Mesenteric fat pad (tissue), 1 donor: ENCODE measurements at places on chromosomes 5 and 9. TPM values are rescaled to one million over a fixed set of nuclear protein-coding genes. Genes with fewer than 3 reads are reported as not detected.

ADAMTS2 gene
- total RNA-seq = 79.4 TPM

CD274 gene
- 1.0 TPM for total RNA-seq

NPR3 gene
- 43.3 TPM for total RNA-seq

ZNF169 gene
- 4.6 TPM for total RNA-seq

CDH6 gene
- total RNA-seq = 1.3 TPM

WASHC1 gene
- 12.4 TPM for total RNA-seq

ARID3C gene
- total RNA-seq = not detected

ENC1 gene
- 11.9 TPM for total RNA-seq

TAF11L14 gene
- total RNA-seq = not detected

SET gene
- total RNA-seq = 197 TPM

DNA sequence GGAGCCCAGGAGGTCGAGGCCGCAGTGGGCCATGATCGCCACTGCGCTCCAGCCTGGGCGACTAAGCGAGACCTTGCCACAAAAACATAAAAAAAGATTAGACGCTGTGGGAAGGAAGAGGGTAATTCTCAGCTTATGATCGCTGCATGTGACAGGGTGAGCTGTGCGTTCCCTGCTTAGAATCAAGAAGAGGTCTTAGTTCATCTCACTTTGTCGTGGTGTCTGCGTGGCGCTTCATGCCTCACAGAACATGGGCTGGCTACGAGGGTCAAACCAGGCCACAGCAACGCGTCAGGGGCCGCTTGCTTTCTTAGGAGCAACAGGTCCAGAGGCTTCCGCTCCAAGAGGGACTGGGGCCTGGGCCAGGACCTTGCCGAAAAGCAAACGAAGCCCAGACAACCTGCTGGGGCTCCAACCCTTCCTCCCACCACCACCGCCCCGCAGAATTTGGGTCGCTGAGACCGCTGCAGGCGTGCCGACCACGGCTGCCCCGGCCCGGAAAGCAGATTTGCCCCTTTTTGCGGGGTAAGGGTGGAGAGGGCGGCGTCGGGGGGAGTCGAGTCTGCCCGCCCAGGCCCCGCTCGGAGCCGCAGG is 10.0 kb upstream of the GRIN1 start:
- no peak for DNase-seq

- DNase-seq = no peak
Observed at GRCh38 chr5:164433106-164433870, 927.9 kb downstream of the MAT2B start.

- DNase-seq = no peak
Observed at GRCh38 chr9:122263699-122264349, 816 bp downstream of the RBM18 start.

- DNase-seq = no peak
Observed at GRCh38 chr5:35159370-35159742, 70.9 kb downstream of the PRLR start.

DNA sequence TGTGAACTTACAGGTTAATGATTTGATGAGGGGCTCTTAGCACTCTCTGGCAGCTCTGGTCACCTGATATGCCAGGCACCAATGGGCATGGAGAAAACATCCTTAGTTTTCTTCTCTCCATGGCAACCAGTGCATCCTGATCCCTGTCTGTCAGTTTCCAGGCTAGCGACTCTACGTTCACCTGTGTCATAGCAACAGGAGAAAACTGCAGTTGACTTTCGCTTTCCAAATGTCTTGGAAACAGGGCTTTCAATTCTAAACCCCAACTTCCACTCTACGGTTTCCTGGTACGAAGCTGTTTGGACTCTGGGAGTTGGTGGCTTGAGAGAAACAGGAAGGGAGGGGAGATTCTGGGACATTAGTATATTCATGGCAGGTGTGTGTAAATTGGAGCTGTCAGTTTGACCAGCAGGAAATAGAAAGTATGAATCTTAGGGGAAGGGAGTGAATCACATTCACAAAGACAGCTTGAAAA is 74.4 kb downstream of the SLC28A3 start:
- DNase-seq = no peak

GRCh38 chr5:3311433-3311832 is 284.2 kb upstream of the IRX1 start:
- no peak for DNase-seq

GRCh38 chr9:78778861-78779374 is 482.0 kb downstream of the PSAT1 start:
- DNase-seq = no peak

DNA sequence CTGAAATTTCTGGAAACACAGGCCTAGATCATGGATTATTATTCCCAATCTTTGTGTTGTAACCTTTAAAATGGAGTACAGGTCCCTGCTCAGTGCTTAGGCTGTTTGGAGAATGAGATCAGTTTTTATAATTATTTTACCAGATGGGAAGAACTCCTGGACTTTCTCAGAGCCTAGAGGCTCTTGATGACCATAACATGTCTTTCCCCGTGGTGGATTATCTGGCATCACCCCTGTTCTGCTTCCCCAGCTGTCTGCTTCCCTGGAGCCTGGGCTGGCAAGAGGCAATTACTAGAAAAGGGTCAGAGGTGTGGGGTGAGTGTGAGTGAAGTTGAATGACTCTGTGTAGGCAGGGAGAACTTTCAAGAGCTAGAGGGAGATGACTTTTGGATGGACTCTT is 143.0 kb downstream of the CARTPT start:
- DNase-seq = no peak

DNA sequence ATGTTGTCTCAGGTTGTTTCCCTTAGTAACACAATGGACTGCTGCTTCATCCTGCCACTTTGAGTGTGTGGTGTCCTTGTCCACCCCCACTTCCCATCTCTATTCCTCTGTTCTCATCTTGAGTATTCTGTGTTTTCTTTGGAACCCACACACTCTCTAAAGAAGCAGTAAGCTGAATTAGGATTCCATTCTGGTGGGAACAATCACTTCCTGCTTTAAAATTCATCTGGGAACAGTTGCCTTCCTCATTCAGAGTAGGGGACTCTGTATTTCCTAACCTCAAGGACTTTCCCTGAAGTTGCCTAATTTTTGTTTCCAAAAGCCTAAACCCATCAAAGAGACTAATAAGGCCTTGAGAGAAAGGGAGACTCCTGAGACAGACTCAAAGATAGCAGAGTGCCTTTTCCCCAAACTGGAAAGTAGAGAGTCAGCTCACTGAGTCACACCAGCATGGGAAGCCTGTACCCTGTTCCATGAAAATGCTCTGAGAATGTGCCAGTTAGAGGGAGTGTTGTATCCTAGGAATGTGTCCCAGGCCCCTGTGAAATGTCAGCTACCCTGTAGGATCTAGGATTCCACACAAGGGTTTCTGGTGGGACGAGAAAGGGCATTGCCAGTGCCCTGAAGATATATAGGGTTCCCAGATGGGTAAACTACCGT is 63.6 kb downstream of the CCDC192 start:
- DNase-seq = no peak

GRCh38 chr9:88291856-88292255 is 96.4 kb upstream of the SPIN1 start:
- peak; percentile 6 for DNase-seq

DNA sequence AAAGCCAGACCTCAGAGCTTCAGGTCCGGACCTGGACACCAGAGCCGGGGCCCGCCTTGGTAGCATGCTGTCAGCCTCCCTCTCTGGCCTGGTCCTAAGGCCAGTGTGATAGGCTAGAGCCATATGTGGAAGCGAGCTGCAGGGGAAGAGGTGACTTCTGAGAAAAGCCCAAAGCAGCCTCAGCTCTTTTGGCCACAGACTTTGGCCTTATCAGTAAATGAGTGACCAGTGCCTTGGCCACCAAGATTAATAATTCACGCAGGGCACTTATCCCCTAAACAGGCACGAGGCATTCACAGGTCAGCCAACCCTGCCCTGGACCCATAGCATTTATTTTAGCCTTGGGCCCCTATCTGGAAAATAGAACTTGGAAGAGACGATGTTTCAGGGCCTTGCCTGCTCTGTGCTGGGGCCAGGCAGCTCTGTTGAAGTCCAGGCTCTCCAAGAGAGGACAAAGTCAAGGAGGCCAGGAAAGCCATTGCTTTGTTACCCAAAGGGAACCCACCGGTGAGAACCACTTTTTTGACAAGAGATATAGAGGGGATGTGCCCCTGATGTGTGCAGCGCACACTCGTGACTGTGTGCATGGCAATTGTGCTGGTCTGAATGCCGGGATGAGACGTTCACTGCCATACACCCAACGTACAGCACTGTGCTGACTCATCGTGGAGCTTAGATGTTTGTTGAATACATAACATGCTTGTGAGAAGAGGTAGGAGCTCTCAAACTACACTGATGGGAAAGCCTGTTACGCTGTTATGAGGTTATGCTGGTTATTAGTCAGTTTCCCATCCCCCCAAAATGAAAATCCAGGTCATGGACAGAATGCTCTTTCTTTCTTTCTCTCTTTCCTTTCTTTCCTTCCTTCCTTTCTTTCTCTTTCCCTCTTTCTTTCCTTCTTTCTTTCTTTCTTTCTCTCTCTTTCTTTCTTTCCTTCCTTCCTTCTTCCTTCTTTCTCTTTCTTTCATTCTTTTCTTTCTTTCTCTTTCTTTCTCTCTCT is 5.0 kb upstream of the SLC34A1 start:
- DNase-seq = no peak

GRCh38 chr5:157817928-157818327 is 41.0 kb downstream of the CLINT1 start:
- no peak for DNase-seq

DNA sequence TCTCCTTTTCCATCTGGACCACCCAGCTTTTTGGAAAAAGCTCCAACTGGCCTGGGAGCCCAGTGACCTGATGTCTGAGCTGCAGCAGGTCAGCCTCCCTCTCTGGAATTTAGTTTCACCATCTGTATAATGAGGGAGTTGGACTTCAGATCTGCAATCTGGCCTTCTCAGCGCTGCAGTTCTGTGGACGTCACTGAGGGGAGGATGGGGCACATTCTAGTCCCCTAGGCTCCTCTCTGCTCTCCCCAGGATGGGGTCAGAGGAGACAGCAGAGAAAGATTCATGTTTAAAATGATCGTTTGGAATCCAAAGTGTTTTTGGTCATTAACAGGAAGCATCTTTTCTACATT is 10.2 kb downstream of the OR13J1 start:
- no peak for DNase-seq

- DNase-seq = no peak
Observed at GRCh38 chr5:91235271-91235694, 147.8 kb downstream of the ARRDC3 start.

DNA sequence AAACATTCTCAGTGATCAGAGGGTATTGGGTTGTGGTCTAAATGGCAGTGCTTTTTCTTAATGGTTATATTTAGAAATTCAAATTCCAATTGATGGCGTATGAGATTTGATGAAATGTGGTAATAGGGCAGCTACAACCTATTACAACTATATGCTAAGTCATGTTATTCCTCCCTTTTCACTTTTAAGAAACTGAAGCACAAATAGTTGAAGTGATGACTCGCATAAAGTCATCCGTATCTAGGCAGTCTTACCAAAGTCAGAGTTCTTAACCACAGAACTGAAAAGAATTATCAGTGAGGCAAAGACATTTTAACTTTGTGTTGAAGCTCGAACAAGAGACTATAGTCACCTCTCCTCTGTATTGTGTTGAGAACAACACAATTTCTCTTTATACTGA is 28.2 kb downstream of the C9orf152 start:
- DNase-seq = no peak

GRCh38 chr5:80540691-80541090 is 29.4 kb downstream of the ANKRD34B start:
- no peak for DNase-seq

DNA sequence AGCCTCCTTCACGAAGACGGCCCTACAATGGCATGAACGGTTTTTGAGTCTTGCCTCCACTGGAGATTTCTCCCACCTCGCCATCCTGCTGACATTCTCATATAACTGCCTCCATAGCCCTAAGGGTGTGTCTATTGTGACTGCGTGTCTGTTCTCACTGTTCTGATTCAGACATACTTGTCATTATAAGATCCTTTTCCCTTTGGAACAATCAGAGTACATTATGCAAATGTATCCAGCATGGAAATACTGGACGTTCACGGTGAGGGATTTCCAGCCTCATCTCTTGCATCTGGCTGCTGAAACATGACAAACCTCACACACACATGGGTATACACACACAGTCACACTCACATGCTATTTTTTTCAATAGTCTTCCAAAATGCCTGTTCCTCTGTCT is 402.1 kb downstream of the DIRAS2 start:
- no peak for DNase-seq

- DNase-seq = no peak
Observed at GRCh38 chr5:82734347-82734746, 342.8 kb downstream of the TMEM167A start.

GRCh38 chr5:113433071-113433470 is 1.7 kb downstream of the TSSK1B start:
- DNase-seq = no peak

GRCh38 chr5:160369990-160370712 is at the start of gene C1QTNF2:
Gene C1QTNF2 (minus strand): TSS chr5:160370626. CDS start chr5:160355011, 15,615 bp downstream.
- DNase-seq = no peak

DNA sequence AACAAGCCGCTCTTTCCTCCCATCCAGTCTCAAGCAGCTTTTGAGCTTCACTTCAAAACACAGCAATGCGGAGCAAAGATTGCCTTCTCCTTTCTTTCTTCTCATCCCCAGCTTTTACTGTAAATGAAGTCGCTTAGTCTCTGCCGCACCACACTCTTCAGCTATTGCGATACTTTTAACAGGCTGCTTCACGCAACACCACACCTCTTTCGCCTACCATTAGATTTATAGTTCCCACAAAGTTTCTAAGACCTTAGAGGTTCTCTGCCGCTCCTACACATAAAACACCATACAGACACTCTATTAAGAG is 711 bp downstream of the PGGT1B start:
- no peak for DNase-seq

- no peak for DNase-seq
Observed at GRCh38 chr9:113479174-113479621, 15.7 kb downstream of the RGS3 start.

DNA sequence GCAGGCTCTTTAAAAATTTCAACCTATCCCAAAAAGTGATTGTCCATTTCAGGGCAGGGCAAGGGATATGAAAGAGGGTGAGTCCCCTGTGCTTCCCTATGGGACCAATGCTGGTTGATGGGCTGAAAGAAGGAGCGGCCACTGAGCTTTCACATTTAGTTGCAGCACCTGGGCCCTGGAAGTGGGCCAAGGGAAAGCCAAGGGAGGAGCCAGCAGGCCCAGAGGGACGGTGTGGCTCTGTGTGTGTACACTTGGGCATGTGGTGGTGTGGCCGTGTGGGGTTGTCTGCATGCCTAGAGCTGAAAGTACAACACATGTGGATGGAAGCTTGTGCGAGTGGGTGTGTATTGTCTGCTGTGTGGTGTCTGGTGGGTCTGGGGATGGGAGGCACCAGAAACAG is 14.0 kb upstream of the PSMD5 start:
- DNase-seq = no peak

DNA sequence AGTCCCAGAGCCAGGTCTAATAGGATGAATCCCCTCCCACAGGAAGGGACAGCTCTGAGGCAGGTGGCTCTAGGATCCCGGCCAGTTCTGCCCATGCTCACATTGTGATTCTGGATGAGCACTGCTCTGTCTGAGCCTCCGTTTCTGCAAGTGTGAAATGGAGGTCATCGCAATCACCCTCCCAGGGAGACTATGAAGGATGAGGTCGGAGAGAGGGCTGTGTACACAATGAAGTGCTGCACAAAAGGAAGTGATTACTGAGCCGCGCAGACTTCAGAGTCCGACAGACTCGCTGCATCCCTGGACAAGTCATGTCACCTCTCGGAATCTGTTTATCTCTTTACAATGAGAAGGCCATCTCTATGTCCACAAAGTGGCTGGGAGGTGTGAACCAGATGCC is 21.7 kb downstream of the LHX6 start:
- no peak for DNase-seq

GRCh38 chr5:163807781-163808180 is 302.4 kb downstream of the MAT2B start:
- DNase-seq = no peak
